ENCODE measurements at places on chromosomes 7 and 10.

- no peak for DNase-seq
Measured at GRCh38 chr7:113013761-113014449, 72.7 kb downstream of the GPR85 start.

GRCh38 chr10:127978481-127978880 lies 71.6 kb downstream of the PTPRE start:
- DNase-seq: no peak

- DNase-seq: no peak
Measured at GRCh38 chr10:34821587-34822585, 6.8 kb upstream of the PARD3 start.

DNA sequence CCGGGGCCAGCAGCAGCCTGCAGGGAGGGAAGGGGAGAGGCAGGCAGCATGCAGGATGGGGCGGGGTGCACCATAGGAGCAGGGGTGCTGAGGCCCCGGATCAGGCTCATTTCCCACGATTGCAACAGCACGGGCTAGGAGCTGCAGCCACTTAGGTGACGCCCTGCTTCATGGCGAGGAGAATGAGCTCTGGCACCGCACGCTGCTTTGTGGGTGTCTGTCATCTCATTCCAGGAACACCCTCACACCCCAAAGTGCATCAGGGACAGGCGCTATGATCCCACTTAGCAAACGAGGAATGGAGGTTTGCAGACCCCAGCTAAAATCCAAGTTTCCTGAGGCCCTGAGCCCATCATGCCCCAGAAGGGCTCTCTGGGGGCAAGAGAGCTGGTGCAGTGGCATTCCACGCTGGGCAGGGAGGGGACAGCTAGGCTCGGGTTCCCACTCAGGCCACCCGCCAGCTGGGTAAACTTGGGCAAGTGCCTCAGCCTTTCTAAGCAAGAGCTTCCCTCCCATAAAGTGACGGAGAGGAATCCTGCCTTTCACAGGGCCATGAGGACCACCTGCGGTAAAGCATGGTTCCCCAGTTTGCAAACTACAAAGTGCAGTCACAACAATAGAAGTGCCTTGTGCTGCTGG lies 9.3 kb downstream of the KCNH2 start:
- DNase-seq: no peak

DNA sequence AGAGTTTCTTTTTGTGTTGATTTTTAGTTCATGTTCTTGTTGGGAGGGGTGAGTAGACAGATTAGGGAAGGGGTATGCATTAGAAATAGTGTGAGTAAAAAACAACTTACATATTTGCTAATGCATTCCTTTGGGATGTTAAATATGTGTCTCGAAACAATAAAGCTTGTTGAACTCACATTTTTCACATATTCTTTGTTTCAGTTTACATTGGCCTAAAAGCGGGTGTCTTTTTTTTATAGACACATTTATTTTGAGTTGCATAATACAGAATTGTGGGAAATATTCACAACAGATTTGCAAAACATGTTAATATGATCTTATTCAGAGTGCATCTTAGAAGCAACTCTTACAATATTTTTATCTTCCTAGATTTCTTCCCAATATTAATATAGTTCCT lies 337.5 kb upstream of the CNTNAP2 start:
- DNase-seq: no peak

DNA sequence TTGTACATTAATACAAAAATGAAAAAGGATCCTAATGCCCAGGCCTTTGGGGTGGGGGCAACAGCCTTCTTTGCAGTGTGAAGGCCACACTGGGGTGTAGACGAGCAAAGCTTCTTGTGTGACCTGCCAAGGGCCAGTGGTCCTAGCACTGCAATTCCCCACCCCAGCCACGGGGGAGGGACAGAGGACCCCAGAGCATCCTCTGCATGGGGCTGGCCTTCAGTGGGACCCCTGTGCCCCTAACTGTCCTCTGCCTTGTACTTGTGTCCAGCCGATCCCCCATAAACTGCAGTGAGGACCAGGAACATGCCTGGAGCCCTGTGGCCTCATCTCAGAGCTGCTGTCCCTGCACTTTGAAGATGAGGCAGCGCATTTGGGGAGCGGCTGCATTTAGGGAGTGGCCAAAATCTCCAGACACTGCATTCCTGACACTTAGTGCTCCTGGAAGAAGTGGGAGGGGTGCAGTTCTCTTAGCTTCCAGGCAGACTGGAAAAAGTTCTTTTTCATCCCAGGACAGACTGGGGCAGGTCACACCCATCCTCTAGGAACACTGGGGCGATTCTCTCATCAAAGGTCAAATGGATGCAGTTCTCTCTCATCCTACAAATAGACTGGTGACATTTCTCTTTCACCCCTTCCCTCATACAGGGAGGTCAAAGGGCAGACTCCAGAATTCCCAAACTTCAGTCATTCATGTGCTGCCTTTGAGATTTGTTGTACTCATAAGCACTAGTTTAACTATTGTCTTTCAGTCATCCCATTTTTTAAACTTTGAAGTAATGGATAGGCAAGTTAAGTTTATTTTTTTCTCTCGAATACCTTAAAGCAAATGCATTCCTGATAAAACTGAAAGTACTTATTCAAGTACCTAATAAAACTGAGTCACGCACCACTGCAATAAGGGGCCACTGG lies 922 bp upstream of the MYO1G start:
- DNase-seq: peak; percentile 30

GRCh38 chr10:30538086-30538485 lies 91.5 kb downstream of the LYZL2 start:
- DNase-seq: no peak

GRCh38 chr10:35035606-35036005 lies 54.5 kb downstream of the CUL2 start:
- peak; percentile 26 for DNase-seq

- DNase-seq: no peak
Measured at GRCh38 chr7:149633976-149634945, 136.7 kb upstream of the ZNF746 start.

DNA sequence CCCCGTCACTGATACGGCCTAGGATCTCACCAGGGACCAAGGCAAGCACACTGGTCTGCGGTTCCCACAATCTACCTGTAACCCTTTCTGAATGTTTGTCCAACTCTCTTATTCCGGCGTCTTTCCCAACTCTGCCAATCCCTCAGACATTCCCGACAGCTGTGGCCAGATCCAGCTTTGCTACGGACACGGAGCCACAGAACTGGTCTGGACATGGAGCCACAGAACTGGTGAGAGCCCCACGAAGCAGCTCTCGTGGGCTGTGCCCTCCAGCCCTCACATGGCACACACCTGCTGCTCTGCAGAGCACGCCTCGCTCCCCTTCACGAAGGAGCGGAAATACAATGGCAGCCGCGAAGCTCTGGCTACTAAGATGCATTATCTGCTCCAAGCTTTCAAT lies 376.8 kb downstream of the DNAJB6 start:
- DNase-seq: no peak

DNA sequence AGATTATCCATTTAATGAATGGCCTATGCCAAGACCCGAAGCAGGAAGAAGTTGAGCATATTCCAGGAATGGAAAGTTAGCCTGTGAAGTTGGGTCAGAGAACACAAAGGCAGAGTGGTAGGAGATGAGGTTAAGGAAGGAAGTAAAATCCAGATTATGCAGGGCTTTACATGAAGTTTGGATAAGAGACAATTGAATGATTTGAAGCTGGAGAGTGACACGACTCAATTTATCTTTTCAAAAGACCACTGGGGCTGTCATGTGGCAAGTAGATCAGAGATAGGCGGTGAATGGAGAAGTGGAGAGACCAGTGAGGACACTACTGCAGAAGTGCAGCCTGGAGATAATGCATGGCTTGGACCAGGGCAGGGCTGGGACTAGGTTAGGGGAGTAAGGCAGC lies 7.2 kb upstream of the CNOT4 start:
- no peak for DNase-seq

DNA sequence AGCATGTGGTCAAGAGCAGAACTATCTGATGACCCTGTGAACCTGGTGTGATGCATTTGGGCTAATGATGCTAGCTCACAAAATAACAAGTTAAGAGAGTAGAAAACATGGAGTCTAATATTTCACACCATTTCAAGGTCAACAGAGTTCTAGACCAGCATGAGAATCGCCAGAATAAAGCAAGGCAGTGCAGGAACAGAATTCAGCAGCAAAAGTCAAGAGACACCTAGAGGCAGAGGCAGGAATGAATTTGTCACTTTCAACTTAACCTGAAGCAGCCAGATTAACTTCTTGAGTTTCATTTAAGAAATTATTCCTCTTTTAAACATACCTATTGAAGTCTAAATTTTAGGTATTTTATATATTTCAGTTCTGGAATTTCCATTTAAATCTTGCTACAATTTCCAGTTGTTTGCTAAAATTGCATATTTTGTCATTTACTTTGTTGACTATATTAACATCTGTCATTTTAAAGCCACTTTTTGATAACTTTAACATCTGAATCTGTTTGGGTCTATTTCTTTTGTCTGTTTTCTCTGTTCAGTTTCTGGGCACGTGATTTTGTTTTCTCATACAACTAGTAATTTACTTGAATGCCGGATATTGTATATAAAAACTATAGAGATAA lies 44.2 kb upstream of the PRSS58 start:
- peak; percentile 16 for DNase-seq

DNA sequence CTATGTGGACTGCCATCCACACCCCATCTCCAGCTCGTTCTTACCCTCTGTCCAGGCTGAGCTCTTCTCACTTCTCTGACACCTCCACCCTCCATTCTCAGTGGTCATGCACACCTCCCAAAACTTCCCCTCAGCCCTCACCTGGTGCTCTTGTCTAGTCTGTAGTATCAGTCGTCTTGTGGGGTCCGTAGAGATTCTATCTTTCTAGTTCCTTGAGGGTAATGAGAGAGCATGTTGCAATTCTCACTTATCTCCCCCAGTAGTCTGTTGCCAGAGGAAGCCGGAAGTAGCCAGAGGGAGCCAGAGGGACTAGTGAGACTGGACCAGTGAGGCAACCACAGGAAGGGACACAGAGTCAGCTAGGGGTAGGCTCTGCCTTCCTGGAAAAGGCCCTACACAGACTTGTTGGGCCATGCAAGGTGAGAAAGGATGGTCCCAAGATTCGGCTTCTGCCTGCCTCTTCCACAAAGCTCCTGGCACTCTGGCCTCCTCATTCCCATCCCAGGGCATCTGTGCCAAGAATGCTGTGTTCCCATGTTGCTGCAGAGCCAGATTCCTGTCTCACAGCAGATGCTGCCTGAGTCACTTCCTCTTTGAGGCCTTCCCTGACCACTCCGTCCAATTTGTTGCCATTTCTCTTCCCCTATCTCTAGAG lies 50.6 kb upstream of the DUSP5 start:
- DNase-seq: peak; percentile 95

DNA sequence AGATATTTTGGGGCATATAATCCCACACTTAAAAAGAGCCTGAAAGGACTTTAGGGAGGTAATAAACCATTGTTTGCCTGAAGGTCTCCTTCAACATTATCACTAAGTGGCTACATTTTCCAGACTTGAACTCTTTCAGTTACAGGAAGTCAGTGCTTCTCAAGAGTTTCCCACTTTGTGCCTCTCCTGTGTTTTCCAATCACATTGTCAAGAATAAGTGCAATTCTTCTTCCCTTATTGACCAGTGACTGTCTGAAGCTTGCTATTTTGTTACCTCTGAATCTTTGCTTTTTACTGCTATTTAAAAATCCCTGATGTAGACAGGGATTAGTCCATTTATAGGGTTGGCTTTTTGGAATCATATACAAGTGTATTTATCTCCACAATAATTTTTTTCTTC lies 346.7 kb upstream of the ANKRD30A start:
- no peak for DNase-seq

GRCh38 chr10:77801474-77802161 lies 124.9 kb downstream of the DLG5 start:
- peak; percentile 12 for DNase-seq
